ENCODE measurements at places on chromosomes 1 and 21.

DNA sequence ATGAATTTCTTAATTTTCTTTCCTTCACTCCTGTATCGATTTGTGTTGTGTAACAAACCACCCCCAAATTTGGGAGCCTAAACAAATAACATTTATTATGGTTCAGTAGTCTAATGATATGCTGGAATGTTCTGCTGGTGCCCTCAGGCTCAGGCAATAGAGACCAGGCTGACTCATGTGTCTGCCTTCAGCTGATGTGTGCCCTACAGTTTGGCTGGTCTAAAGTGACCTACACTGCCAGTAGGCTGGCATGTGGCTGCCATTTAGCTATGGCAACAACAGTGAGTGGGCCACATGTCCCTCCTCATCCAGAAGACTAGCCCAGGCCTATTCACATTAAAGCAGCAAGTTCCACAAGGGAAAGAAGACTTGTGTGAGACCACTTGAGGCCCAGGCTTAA lies 115.8 kb downstream of the PTPRC start:
- DNase-seq = no peak

- no peak for DNase-seq
These were observed 18.4 kb downstream of the RNF2 start for GRCh38 chr1:185063719-185064118.

DNA sequence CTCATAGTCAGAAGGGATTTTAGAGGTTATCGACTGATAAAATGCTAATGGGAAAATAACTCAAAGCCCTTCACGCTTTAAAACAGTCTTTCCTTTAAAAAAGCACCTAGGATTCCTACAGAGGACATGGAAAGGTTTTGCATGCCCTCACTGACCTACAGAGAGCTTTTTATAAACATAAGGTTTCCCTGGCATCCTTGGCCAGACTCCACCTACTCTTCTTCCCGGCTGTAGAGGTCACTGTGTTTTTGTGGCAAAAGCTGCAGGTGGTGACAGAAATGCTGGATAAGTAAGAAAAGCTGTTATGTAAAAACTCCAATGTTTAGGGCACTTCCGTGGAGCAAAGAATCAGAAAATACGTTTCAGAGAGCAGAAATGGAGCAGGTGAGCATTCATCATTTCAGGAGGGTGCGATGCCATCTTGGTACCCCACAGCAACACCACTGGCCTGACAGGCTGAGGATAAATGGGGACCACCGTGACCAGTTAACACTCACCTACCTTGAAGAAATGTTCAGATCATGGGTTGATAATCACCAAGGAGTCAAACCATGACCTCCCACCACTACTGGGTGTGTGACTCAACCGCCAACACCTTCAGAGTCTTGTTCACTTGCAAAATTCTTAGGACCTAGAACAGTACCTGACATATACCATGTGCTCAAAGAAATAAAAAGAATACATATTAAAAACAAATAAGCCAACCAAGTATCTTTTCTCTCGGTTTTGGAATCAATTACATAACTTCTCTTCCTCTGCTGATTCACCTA lies 46.6 kb downstream of the SSBP3 start:
- DNase-seq = no peak

DNA sequence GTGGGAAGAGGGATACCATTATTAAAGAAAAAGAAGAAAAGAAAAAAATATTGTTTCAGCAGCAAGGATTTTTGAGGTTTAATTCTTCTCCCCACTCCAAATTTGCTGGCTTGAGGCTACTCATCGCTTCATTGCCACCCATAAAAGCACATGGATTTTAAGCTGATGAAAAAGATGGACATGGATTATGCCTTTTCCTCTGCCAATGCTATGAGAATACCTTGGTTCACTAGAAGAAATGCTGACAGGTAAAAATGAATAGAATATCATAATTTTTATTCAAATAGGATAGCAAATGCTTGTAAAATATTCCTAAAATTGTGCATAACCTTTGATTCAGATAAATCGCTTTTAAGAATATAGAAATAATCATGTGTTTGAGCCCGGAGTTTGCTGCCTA lies 289.7 kb upstream of the DPYD start:
- no peak for DNase-seq

DNA sequence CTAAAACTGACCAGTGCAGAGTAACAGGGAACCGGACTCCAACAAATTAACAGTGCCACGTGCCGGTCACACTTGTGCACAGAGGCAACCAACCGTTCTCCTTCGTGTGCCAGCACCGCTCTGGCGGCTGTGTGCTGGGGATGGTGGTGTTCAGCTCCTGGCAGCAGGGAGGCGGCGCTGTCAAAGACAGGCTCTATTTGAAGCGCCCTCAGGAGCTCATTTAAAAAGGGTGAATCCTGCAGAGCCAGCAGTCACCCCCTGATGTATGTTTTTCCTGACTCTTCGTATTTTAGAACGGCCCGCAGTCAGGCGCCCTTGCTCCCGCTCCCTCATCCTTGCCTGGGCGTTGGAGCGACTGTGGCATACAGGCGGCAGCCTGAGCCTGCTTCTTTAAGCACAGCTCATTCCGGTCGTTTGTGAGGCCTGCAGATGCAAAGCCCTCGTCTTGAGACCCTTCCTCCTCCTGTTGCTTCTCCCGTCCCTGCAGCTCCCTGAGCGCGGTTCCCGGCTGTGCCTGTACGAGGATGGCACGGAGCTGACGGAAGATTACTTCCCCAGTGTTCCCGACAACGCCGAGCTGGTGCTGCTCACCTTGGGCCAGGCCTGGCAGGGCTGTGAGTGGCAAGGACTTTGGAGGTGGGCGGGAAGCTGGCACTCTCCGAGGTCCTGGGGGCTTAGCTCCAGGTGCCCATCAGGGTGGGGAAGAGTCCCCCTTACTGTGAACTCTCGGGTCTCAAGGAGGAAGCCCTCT lies 1.1 kb downstream of the DFFB start:
- DNase-seq = peak; percentile 28

- DNase-seq = no peak
These were observed 300.1 kb downstream of the KCNT2 start for GRCh38 chr1:196308176-196308575.

- DNase-seq = peak; percentile 36
These were observed 4.4 kb upstream of the HMGN1 start for GRCh38 chr21:39353295-39353694.

DNA sequence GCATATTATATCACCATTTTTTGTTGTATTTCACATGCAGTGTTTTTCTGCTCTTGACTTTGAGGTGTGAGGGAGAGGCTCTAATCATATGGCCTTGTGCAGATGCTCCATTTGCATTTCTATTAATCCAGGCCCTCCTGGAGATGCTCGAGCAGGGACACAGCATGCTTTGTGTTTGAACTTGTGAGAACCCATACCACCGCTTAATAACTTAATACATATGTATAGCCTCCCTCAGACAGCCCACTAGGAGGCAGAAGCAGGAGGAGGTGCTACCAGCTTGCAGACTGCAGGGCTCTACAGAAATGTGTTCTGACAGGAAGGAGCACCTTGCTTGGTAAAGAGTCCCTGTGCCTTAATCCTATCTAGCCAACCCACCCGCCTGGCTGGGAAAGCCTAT lies 155.2 kb downstream of the BARHL2 start:
- DNase-seq = no peak

- DNase-seq = no peak
These were observed 149.1 kb upstream of the HP1BP3 start for GRCh38 chr1:20936216-20936615.

DNA sequence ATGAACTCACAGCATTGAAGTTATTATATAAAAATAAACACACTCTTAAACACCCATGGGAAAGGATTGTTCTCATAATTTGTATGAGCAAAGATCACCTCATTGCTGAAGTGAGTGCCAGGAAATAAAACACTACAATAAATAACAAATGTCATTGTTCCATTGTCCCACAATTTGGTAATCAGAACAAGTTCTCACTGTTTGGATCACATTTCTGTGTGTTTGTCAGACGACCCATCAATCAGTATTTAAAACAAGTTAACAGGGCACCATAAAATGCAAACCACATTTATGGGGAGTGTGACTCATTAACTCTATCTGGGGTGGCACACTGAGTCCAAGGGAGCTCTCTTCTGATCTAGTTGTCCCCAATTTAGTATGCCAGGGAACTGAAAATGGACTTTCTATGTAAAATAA lies 124.5 kb downstream of the PTPRC start:
- peak; percentile 59 for DNase-seq

DNA sequence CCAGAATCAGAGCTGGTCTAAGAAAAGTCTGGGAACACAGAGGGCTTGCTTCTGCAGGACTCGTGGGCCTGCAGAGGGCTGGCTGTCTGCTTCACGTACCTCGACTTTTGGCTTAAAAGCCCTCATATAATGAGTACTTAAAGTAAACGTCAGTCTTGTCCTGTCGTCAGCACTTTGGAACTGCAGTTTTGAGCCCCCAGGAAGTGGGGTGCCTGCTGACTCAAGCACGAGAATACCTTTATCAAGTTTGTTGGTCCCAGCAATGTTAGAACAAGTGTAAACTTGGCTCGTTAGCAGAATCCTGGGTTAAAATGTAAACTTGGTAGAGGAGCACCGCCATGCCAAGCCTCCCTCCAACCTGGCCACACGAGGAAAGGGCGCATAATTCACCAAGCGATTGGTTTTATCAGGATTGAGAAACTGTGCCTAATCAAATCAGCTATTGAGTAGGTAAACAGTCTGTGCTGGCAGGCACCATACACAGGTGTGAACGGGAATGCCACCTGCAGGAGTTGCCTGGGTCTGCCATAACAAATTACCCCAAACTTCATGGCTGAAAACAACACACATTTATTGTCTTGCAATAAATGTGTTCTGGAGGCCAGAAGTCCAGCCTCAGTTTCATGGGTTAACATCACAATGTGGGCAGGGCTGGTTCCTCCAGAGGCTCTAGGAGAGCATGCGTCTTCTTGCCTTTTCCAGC lies 45.0 kb upstream of the FHAD1 start:
- DNase-seq = no peak

DNA sequence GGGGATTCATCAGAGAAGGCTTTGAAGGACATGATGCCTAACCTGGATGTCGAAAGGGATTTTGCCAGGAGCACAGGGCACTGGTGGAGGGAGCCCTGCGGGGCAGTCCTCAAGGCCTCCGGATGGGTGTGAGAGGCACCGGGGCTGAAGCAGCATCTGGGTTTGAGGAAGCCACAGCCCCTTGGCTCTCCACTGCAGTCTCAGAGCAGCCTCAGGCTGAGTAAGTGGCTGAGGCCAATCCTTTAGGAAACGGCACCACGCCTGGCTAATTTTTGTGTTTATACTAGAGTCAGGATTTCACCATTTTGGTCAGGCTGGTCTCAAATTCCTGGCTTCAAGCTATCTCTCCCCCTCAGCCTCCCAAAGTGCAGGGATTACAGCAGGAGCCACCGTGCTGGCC lies 12.0 kb downstream of the ERVH48-1 start:
- peak; percentile 21 for DNase-seq

DNA sequence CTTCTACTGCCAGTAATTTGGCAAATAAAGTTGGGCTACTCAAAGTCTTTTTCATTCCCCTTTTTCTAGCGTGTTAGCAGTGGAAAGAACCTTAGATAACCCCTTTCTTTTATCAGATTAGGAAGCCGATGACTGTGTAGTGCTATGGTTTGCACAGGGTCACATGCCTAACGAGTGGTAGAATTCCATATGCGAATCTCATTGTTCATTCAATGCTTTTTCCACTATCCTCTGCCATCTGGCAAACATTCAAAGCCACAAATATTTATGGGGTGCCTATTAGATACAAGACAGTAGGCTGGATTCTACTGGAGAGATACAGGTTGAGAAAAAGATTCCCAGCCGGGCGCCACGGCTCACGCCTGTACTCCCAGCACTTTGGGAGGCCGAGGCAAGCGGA lies 14.9 kb upstream of the IER5 start:
- peak; percentile 88 for DNase-seq

DNA sequence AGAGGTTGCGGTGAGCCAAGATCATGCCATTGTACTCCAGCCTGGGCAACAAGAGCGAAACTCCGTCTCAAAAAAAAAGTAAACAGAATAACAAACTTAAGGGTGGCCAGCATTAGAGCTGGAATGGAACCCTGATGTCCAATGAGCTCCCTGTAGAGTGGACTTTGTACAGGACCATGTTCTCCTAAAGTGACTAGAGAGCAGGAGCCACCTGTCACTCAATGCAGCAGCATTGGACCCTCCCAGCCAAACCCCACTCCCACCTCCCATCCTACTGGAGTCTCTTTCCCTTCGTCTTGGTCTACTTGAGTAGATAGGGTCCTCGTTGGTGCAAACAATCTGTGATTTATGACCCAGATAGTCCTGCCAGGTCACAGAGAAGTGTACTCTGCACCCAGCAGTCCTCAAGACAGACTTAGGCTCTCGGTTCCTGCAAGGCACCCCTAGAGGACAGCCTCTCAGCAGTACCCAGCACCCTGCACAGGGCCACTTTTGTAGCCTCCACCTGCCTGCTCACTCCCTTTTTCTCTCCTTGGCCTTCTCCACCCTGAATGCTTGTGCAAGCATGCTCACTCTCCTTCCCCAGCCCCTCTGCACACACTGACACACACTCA lies 69.2 kb upstream of the ZNF281 start:
- DNase-seq = no peak

DNA sequence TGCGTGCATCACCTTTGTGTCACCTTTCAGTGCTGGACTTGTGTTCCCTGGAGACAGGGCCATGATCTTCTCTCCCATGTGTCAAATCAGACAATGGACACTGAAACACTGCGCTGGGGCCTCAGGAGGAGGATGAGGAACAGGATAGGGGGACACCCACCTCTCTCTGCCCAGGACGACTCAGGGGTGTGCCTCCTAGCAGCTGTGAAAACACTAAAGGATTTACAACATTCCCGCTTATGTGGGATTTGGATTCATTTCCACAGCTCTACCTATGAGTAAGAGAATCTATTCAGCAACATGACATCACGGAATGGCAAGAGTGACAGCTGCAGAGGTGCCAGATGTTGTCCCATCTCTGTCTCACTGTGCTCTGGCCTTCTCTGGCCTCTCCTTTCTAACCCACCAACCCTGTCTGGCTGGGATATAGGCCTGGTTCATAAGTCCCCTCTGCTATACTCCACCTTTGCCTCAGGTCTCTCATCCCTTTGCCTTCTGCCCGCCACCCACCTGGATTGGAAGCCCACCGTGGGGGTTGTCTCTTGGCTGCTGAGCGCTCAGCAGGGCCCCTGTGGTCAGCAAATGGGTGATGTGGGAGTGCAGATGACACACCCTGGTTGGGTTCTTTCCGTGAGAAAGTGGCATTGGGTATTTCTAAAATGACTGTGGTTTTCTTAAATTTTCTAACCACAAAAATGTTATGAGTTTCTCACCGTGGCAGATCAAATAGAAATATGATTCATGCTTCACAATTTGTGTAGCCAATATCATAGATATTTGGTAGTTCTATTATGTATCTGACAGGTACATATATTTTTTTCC lies 47.1 kb upstream of the TLR5 start:
- peak; percentile 25 for DNase-seq
